Nucleus accumbens (tissue), 56 donors: ENCODE measurements at places on chromosomes 2 and 18.
A peak's percentile ranks its signal among the peaks of the same experiment; 100 is the strongest.

DNA sequence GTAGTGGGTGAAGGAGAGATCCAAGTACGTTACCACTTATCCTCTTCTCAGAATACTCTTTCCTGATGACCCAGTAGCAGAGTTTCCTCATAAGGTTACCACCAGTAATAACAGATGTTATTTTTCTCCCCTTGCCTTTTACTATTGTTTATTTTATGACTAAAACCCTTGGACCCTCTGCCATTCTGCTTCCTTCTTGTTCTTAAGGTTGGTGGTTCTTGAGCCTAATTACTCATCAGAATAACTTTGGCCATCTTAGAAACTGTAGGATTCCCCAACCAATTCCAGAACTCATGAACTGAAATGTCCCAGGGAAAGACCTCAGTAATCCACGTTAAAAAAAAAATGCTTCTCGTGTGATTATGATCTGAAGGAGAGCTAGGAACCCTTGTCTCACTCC lies 64.9 kb downstream of the CHST9 start:
- no peak for DNase-seq

- DNase-seq, result no peak
Measured at GRCh38 chr2:234669621-234670020, 172.7 kb upstream of the ARL4C start.

- peak; percentile 31 for DNase-seq
Measured at GRCh38 chr2:25951071-25951547, 31.2 kb downstream of the KIF3C start.

DNA sequence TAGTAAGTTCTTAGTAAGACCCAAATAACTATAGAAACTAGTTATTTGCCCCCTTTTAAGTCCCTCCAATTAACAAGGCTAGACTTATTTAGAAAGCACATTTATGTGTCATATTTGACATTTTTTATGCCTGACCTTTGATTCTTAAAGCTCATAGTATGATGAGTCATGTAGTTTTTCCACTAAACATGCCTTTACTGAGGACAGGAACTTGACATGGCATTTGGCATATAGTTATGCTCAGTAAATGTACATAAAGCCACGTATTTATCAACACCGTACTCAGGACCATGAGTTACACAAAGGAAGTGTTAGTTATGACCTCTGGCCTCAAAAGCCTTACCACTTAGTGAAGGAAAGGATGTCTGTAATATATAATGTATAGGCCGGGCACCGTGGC lies 78.9 kb downstream of the GNAL start:
- no peak for DNase-seq

GRCh38 chr18:73986711-73987110 lies 160.9 kb downstream of the FBXO15 start:
- DNase-seq, result no peak

DNA sequence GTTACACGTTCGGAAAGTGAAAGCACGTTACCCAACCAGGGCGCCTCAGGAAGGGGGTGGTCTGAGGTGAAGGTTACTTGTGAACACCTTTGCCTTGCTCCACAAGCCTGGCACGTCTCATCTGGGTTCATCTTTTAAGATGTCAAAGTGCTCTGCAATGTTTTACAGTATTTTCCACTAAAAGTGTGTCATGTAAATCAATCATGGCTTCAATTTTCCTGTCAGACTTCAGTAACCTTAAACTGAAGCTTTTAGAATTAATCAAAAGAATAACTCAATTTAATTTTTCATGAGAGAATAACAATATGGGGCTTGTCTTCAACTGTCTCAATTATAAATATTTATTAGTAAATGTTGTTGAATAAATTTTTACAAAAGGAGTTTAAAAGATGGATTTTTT lies 93.3 kb upstream of the FANCL start:
- no peak for DNase-seq

GRCh38 chr2:33215299-33215698 lies 261.1 kb upstream of the RASGRP3 start:
- no peak for DNase-seq

DNA sequence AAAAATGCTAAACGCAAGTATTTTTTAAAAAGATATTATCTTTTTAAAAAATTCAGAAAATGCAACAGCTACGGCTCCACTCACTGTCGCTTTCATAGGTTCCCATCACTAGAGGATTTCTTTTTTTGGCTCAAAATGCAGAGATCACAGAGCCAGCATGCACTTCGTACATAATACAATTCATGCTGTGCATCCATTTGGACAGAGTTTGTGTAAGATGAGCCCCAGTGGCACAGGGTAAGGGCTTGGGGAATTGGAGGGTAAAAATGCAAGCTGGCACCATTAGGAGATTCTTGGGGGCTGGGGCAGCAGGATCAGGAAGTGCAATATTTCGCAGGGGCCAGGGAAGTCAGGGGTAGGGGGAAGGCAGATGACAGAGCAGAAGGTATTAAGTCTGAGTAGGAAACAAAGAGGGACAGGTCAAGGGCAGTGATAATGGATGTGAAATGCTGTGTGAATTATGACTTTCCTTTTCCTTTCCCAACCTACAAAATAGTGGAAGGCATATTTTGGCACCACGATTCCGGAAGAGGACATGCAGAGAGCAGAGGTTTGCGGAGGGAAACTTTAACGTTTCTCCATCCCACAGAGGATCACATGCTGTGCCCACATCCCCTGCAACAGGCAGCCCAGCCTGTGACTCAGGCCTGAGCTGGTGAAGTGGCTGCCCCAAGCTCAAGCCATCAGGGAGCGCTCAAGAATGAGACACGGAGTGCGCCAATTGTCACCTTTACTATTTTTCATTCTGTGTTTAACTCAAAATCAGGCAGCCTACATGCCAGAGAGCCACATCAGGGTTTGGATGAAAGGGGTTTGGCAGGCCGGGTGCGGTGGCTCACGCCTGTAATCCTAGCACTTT lies 4.7 kb downstream of the CAPG start:
- no peak for DNase-seq

DNA sequence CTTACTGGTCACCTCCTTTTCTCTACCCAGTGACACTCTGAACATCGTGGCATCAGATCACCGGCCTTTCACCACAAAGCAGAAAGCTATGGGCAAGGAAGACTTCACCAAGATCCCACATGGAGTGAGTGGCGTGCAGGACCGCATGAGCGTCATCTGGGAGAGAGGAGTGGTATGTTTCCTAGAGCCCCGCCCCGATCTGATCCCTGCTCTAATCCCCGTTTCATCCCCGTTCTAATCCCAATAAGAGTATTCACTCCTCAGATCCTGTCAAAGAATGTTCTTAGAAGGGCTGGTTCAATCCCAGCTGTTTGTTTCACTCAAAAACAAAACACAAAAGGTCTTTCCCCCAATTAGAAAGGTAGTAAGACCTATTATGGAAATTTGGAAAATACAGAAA lies 30.4 kb upstream of the MAPRE3 start:
- no peak for DNase-seq

GRCh38 chr2:120737340-120738101 lies 1.9 kb downstream of the GLI2 start:
- no peak for DNase-seq

- DNase-seq, result no peak
Measured at GRCh38 chr2:9285385-9285920, 78.8 kb downstream of the ASAP2 start.

DNA sequence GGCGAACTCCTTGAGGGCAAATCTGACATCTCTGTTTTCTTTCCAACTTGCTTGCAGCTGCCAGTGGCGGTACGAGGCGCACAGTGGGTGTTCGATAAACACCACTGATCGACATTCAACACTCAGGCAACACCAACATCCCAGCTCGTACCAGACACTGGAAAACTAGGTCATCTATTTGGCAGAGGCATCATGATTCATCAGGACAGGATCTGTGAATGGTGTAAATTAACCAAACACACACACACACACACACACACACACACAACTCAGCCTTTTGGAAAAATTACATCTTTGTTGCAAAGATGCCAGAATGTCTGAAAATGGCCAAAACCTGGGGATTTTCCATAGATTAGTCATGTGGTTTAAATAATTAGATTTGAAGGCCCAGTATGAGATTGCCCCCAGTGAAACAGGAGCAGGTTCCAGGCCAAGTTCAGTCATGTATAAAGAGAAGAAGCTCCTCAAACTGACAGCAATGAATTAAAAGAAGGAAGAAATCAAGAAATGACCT lies 150.5 kb upstream of the NCKAP5 start:
- DNase-seq, result no peak

DNA sequence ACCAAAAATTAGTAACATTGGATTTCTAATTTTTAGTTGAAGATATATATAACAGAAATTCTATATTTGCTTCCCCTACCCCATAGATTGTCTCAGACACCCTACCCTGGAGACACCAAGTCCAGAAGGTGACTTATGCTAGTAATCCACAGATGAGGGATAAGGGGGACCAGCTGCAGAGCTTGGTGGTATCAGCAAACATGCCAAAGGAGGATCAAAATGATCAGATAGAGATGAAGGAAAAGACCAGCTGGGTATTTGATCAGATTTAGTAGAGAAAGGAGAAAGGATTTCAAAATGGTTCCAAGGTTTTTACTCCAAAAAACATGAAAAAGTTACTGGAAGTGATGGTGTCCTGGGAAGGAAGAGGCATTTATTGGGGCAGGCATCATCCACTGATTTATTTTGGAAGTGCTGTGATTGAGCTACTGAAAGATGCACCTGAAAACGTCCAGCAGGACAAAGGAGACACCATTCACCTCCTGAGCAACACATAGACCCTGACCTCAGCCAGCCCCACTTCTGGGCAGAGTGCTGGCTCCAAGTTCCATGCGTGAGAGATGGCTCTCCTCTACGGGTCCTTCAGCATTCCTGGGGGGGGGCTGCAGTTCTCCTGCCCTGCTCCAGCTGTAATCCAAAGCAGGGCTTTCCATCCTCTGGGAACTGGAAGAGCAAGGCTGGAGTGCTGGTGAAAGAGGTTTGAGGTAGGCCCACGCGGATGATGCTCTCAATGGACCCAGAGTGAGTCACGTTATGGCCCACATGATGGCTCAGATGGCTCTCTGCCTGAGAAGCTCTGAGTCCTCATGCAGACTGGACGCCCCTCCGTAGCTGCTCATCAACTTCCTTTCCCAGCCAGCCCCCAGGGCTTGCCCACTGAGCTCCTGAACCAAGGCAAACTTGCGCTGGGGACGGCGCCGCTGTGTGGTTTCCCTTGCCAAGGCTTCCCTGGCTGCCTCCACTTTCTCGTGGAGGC lies 3.7 kb upstream of the LRRFIP1 start:
- DNase-seq, result no peak

DNA sequence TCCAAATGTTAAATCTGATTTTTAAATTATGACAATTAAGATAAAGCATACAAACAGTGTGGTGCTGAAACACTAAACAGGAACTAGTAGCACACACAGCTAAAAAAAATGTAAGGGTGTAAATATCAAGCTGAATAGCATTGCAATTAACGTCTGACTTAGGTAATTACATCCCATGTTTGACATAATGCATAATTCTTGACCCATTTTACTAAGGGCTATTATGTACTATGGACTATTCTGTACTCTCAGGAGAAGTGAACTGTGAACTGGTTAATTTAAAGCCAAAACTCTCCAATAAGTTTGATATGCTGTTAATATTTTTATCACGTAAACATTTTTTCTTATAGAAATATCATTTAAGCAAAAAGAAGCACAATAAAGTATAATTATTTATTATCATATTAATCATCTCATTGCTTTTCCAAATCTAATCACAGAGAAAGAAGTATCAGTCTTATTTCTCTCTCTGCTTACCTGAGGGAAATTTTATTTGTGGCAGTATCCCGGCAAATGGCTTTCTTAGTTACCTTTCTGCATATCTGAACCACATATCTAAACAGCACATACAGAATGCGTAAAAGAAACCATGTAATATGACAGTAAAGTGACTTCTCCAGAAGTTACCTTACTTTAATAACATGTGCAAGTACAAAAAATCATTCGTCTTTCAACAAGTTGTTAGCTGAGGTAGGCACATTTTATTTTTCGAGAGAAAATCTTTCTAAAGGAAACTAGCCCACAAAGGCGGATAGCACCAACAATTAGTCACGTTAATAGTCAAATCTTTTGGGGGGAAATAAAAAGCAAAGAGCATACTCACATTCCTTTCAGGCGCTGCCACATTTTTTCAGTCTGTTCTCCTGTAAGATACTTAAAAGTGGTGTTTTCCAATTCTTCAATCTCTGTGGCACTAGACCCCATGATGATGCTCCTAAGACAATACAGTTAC lies 94.9 kb upstream of the PDE1A start:
- DNase-seq, result no peak
